ENCODE measurements at places on chromosomes 6 and 20. TPM values are rescaled to one million over a fixed set of nuclear protein-coding genes. Genes with fewer than 3 reads are reported as not detected.

- DNase-seq, result peak; percentile 84
- no peaks in the 10 kb centered on the region for H3K27me3 ChIP-seq
- H3K4me3 ChIP-seq, result peak overlapping the region; percentile 64
- H3K4me1 ChIP-seq, result peaks cover 4% of the 10 kb centered on the region
- no peaks in the 10 kb centered on the region for H3K36me3 ChIP-seq
These were observed 53.5 kb upstream of the BTN3A2 start for GRCh38 chr6:26311385-26312095.

DNA sequence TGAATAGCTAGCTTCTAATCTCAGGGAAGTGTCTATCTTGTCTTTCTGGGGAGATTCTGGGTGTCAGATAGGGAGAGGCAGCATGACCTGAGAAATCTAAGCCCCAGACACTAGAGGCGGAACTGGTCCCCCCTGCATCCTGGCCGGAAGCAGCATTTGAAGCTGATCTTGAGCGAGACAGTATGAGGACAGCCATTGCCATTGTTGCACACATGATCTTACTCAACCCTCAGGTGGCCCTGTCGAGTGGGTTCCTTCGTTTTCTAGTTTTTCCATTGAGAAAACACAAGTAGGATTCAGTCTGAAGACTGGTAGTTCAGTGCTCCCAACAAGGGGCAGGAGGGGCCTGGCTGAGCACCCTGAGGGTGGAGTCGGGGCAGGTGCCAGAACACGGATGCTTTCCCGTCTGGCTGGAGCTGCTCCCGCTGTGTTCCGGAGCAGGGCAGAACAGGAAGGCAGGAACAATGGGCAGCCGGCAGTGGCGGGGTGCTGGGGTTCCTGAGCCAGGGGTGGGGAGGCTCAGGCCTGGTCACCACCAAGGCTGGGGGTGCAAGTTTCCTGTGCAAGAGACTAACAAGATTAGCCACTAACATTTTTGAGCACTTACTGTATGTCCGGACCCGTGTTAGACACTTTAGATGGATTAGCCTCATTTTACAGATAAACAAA, 7.9 kb upstream of the SDCBP2 start:
- H3K4me3 ChIP-seq, result no peak overlapping the region
- DNase-seq, result peak; percentile 92
- no peaks in the 10 kb centered on the region for H3K4me1 ChIP-seq
- no peak overlapping the region for H3K27ac ChIP-seq
- no peaks in the 10 kb centered on the region for H3K27me3 ChIP-seq

Gene HLA-DRA
- 607 TPM for total RNA-seq

Gene SAMD10
- total RNA-seq, result 7.9 TPM

- peaks cover 11% of the 10 kb centered on the region for H3K36me3 ChIP-seq
- no peaks in the 10 kb centered on the region for H3K27me3 ChIP-seq
- H3K4me1 ChIP-seq, result no peaks in the 10 kb centered on the region
- no peak for DNase-seq
These were observed 20.1 kb downstream of the IGF2R start for GRCh38 chr6:159988983-159989454.

DNA sequence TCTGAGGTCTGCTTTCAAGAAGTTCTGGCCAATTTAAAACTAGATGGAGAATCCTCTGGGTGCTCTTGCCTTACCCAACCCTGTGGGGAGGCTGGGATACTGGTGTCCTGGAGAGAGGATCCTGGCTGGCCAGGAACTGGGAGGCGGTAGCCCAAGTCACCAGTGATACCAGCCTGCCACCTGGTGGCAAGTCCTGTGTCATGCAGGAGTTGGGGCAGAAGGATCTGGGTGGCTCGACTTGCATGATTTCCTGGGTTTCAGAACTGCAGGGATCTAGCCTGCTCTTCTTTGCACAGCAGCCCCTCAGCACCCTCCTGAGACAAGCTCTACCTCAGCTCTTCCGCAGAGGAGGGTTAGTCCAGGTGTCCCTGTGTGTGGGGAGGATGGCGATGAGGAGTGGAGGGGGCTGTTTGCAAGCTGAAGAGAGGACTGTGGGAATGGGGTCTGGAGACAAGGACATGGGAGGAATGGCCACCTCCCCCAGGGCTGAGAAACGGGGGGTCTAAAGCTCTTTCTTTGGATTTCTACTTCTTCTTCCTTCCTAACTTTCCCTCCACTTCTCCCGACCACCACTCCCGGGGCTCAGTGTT, 4.2 kb downstream of the KCNK17 start:
- H3K36me3 ChIP-seq, result no peaks in the 10 kb centered on the region
- peaks cover 21% of the 10 kb centered on the region for H3K27me3 ChIP-seq
- no peak overlapping the region for H3K4me3 ChIP-seq
- DNase-seq, result peak; percentile 82

- no peak overlapping the region for H3K27ac ChIP-seq
- DNase-seq, result no peak
- H3K36me3 ChIP-seq, result no peaks in the 10 kb centered on the region
- H3K4me3 ChIP-seq, result no peak overlapping the region
These were observed 49.6 kb downstream of the ATXN1 start for GRCh38 chr6:16711546-16712254.

All from kidney (tissue), 22 donors.